Amniotic epithelial cell (primary cell): ENCODE measurements at places on chromosomes 16 and 17.

DNA sequence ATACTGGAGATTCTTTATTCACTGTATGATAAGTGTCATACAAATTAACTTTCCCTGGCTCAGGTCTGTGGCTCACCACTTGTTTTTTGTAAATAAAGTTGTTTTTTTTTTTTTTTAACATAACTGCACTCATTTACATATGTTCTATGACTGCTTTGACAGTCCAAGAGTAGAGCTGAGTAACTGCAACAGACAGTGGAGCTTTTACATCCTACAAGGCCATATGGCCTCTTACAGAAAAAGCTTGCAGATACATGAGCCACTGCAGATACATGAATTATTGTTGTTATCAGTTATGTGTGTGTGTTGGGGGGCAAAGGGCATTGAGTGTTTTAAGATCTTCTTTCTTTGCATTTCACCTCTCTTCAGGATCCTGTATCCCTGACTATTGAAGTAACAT is 311.7 kb downstream of the BCAS3 start:
- DNase-seq = no peak

DNA sequence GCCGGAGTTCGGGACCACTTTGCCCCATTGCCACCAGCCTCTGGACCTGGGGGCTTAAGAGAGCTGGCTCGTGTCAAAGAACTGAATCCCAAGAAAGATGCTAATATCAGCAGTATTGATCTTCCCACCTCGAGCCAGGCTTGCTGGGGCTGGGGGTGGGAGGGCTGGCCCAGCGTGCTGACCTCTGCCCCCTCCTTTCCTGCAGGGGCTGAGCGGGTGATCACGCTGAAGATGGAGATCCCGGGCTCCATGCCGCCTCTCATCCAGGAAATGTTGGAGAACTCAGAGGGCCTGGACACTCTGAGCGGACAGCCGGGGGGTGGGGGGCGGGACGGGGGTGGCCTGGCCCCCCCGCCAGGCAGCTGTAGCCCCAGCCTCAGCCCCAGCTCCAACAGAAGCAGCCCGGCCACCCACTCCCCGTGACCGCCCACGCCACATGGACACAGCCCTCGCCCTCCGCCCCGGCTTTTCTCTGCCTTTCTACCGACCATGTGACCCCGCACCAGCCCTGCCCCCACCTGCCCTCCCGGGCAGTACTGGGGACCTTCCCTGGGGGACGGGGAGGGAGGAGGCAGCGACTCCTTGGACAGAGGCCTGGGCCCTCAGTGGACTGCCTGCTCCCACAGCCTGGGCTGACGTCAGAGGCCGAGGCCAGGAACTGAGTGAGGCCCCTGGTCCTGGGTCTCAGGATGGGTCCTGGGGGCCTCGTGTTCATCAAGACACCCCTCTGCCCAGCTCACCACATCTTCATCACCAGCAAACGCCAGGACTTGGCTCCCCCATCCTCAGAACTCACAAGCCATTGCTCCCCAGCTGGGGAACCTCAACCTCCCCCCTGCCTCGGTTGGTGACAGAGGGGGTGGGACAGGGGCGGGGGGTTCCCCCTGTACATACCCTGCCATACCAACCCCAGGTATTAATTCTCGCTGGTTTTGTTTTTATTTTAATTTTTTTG is 8.5 kb downstream of the GJD3 start:
- no peak for DNase-seq

- no peak for DNase-seq
These were observed 9.5 kb downstream of the SLC6A4 start for GRCh38 chr17:30225919-30226553.

GRCh38 chr17:49834118-49834743 is 13.6 kb downstream of the TAC4 start:
- peak; percentile 98 for DNase-seq

DNA sequence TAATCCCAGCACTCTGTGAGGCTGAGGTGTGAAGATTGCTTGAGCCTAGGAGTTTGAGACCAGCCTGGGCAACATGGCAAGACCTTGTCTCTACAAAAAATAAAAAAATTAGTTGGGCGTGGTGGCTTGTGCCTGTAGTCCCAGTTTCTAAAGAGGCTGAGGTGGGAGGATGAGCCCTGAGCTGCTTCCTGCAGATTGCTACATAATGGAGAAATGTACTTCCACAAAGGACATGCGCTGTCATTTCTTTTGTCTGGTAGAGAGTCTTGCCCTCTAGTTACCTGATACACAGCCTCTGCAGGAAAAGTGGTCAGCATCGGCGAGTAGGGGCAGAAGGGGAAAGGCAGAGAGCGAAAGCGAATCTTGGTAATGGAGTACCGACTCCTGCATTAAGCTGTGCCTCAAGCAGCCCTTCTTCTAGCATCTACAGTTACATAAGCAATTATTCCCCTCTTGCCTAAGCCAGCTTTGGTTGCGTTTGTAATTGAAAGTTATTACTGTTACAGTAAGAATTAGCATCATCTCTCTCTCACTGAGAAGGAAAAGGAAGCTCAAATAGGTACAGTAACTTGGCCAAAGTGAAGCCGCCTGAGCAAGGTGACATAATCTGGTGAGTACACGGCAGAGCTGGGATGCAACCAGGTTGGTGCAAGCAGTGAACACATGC is 18.5 kb upstream of the GGA2 start:
- no peak for DNase-seq

- peak; percentile 18 for DNase-seq
These were observed 3.7 kb upstream of the LYZL6 start for GRCh38 chr17:35947156-35947585.

- peak; percentile 69 for DNase-seq
These were observed 523 bp downstream of the NAGLU start for GRCh38 chr17:42536372-42537155.

- peak; percentile 73 for DNase-seq
These were observed 315.4 kb downstream of the MAP2K6 start for GRCh38 chr17:69729944-69730343.

GRCh38 chr17:79581324-79581932 is 29.4 kb downstream of the RBFOX3 start:
- DNase-seq = no peak

GRCh38 chr16:6114691-6115090 is 1017.1 kb upstream of the EEF2KMT start:
- DNase-seq = no peak

DNA sequence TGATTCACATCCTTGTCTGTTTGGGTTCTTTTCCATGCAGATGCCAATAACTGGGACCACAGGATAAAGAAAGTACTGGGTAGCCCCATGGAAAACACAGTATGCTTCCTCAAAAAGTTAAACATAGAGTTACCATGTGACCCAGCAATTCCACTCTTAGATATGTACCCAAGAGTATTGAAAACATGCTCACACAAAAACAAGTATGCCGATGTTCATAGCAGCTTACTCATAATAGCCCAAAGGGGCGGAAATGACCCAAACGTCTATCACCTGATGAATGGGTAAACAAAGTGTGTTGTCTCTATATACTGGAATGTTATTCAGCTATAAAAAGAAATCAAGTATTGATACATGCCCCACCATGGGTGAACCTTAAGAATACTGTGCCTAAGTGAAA is 55.4 kb downstream of the CYB5B start:
- DNase-seq = no peak

- peak; percentile 39 for DNase-seq
These were observed 181.2 kb upstream of the TBX2 start for GRCh38 chr17:61218438-61218837.

- no peak for DNase-seq
These were observed 1.5 kb upstream of the PNMT start for GRCh38 chr17:39666601-39667261.

DNA sequence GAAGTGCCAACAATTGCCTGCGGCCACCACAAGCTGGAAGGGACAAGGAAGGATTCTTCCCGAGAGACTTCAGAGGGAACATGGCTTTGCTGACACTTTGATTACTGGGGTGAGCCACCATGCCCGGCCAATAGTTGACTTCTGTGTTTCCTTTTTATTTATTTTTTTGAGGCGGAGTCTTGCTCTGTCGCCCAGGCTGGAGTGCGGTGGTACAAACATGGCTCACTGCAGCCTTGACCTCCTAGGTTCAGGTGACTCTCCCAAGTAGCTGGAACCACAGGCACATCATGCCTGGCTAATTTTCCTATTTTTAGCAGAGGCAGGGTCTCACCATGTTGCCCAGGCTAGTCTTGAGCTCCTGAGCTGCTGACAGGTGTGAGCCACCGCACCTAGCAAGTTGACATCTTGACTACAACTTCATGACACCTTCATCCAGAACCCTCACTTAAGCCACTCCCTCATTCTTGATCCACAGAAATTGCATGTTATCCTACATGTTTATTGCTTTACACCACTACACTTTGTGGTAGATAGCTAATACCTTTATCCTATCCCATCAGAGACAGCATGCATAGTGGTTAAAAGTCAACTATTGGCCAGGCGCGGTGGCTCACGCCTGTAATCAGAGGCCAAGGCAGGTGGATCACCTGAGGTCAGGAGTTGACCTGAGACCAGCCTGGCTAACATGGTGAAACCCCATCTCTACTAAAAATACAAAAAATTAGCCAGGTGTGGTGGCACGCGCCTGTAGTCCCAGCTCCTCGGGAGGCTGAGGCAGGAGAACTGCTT is 16.1 kb upstream of the GPRC5C start:
- no peak for DNase-seq

DNA sequence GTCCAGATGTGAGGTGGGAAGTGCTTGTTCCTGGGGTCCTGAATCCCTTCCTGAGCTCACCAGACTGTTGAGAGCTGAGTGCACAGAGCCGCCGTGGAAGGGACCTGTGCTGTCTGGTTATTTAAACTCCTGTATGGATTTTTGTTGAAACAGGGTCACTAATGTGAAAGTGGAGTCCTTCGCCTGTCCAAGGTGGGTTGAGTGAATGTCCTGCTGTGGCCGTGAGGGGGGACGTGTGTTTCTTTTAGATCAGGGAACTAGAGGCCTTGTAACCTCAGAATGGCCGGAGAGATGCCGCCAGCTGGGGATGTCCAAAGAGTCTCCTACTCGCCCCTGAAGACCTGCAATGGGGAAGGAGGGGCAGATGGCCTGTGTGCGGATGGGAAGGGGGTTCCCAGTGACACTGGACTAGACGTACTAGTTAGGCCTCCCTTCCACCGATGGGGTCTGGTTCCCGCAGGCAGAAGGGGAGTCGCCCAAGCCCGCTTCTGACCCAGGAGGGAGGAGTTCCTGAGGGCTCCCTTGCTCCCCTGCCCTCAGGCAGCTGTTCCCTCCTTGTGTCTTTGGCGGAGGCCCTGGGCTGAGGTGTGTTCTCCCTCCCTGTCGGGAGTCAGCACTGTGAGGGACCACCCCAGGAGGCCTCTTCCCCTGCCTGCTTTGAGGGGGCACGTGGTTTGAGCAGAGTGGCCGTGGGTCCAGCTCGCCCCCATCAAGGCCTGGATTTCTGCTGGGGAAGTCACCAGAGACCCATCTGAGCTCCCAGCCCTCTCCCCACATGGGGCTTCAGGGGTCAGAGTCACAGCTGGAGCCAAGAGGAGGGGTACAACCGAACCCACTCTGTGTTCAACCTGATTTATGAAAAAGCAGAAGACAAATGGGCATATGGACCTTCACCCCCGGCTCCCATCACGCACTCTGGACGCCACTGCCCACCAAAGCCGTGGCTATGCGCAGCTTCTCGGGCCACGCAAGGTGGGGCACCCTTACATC is 30.9 kb downstream of the OR1D5 start:
- no peak for DNase-seq

DNA sequence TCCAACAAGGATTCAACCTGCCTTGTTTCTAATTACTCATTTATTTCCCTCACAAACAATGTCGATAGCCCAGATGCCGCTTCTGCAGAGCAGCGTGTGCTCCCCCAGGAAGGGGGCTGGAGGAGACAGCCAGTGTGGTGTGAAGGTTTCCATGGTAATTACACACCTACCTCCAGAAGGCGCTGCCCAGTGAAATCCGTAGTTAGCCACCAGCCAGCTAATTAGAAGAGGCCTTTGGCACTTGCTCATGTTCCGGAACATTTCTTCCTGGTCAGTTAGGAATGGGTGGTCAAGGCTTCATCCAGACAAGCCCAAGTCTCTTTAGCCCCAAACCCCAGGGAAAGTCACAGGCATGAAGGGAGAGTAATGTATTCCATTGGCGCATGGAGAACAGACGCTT is 342.5 kb upstream of the C16orf82 start:
- no peak for DNase-seq

DNA sequence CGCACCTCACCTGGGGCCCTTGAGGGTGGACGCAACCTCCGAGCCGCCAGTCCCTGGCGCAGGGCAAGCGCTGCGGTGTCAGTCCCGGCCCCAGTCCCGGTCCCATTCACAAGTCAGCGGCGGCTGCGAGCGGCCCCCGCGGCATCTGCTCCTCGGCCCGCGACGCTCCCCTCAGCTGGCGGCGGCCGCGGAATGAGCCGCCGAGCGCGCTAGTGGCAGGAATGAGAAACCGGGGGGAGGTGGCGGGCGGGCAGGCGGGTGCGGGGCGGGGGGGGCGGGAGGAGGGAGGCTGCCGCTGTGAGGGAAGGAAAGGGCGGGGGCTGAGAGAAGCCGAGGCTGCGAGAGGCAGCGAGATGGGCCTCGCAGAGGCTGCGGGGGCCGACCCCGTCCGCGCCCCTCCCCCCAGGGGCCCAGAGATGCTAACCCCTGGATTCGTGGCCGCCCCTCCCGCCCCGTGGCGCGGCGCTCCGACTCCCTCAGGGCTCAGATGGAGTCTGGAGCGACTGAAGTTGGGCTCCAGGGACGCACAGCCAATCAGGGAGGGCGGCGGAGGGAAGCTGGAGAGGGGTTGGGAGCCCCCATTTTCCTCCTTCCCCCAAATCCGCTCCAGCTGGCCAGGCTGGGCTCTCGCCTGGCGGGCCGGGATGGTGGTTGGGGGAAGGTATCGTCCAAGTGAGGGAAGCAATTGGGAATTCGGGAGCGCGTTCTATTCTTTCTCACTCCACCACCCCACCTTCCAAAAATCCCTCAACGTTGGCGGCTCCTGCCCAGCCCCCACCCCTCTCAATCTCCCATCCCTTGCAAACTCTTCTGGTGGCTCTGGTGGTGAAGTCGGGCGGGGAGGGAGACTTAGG is at the start of gene CDH11:
Gene CDH11 (minus strand): TSS at position 194 of the 854 bp plus-strand sequence. CDS start 117,194 bp downstream, outside the sequence.
- peak; percentile 82 for DNase-seq
